ENCODE measurements at places on chromosomes 7 and 10.

DNA sequence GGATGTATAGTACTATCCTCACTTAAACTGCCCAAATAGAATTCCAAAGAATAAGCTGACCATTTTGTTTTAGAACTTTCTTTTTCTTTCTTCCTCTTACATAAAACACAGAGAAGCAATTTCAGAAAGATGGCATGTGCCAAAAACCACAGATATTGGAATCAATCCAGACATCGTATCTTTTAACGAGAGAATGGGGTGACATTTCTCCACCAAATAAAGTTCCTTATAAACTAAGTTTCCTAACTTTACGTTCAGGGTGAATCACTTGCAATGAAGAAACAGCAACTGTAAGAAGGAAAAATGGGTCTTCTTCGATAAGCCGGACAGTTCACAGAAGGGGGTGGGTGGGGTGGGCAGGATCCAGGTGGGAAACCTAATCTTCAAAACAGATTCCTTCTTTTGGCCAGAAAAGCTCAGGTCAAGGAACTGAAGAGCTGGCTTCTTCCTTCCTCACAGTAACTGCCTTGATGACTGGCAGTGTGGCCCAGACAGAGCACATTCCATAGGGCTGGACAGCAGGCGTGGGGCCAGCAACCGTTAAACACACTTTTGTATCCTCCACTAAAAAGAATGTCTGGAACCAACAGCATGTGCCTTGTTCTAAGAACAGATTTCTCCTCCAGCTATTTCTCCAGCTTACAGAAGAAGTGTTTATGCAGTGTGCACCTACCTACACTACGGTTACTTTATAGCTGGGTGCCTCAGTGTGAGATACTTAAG lies 31.5 kb downstream of the CREB3L2 start:
- DNase-seq = no peak

DNA sequence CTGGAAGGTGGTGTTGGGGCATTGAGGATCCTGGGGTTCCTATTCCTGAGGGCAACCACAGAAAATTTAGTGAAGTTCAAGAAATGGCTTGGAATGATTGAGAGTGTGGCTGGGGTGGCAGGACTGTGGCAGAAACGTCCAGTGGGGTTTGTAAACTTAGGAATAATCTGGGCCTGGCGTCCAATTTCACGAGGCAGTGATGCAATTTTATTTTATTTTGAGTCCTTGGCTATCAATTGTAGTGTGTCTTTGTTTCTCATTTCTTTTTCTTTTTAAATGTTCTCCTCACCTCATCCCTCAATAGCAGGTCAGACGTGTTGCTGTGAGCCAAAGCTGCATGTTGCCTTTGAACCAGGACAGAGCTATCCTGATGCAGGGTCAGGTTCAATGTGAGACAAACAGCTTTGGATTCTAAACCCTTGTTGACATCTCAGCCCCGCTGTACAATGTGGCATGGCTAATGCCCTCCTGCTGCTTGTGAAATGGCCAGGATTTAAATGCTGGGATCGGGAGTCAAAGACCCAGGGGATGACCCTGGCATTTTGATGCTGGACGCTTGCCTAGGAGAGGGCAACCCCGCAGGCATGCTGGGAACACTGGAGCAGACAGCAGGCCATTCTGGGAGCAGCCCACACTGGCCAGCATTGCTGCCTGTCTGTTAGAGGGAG lies 64.8 kb downstream of the RBM20 start:
- DNase-seq = no peak

GRCh38 chr7:104153287-104153686 lies 54.5 kb downstream of the ORC5 start:
- no peak for DNase-seq

- DNase-seq = no peak
Measured at GRCh38 chr10:107118866-107119265, 45.6 kb downstream of the SORCS1 start.

GRCh38 chr10:60291344-60291930 lies 98.2 kb downstream of the ANK3 start:
- no peak for DNase-seq
